ENCODE measurements at places on chromosomes 3 and 15. TPM values are rescaled to one million over a fixed set of nuclear protein-coding genes. Genes with fewer than 3 reads are reported as not detected.
A peak's percentile ranks its signal among the peaks of the same experiment; 100 is the strongest.

GRCh38 chr3:36969540-36970432, 23.1 kb downstream of the EPM2AIP1 start:
- H3K4me3 ChIP-seq: no peak overlapping the region
- peaks cover under 1% of the 10 kb centered on the region for H3K36me3 ChIP-seq
- H3K27me3 ChIP-seq: no peaks in the 10 kb centered on the region
- peaks cover 22% of the 10 kb centered on the region for H3K4me1 ChIP-seq
- peak overlapping the region; percentile 79 for H3K27ac ChIP-seq

- no peaks in the 10 kb centered on the region for H3K27me3 ChIP-seq
- H3K27ac ChIP-seq: peak overlapping the region; percentile 88
- DNase-seq: peak; percentile 65
- peak overlapping the region; percentile 57 for H3K4me3 ChIP-seq
- peaks cover 49% of the 10 kb centered on the region for H3K4me1 ChIP-seq
- peaks cover 3% of the 10 kb centered on the region for H3K36me3 ChIP-seq
Observed at GRCh38 chr15:77409259-77410156, 10.4 kb downstream of the PEAK1 start.

CLRN1 gene
- not detected for total RNA-seq

SCN10A gene
- not detected for total RNA-seq

PIAS1 gene
- 26.0 TPM for total RNA-seq
